MM.1S (cell line): ENCODE measurements at places on chromosomes 2 and 18.

DNA sequence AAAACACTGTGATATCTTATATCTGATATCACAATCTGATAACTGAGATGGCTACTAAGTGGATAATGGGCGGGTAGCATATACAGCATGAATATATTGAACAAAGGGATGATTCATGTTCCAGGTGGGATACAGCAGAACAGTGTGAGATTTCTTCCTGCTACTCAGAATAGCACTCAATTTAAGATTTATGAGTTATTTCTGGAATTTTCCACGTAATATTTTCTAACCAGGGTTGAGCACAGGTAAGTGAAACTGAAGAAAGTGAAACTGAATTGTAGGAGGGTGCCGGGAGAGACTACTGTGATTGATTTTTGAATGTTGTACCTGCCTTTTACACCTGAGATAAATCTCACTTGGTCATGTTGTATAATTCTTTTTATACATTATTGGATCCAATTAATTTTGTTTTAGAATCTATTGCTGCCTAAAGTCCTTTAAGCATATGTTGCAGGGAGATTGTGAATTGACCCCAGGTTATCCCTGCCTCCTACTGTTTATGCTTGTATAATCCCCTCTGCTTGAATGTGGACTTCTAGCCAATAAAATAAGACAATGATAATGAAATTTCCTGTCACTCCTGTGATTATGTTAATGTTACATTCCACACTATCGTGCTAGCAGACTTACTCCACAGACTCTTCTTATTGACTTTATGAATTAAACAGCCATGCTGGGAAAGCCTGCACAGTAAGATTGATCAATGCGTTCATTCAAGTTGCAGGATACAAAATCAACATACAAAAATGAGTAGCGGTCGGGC lies 67.6 kb upstream of the RBBP8 start:
- no peaks in the 10 kb centered on the region for H3K4me1 ChIP-seq
- H3K36me3 ChIP-seq = no peaks in the 10 kb centered on the region
- no peak overlapping the region for H3K4me3 ChIP-seq

DNA sequence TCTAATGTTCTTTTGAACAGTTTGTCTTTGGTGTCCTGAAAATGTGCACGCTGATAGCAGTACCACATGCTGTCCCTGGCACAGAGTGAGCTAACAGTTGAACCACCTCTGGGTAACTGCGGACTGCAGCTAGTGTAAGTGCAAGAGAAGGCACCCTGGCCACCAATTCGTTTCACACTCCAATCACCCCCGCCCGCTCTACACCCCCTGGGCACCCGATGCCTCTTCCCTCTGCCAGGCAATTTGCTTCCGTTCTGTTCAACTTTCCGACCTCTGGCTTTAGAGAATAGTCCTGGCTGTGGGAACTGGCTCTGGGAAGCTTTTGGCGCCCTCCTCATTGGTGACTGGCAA lies 1.4 kb downstream of the DOCK10 start:
- H3K27ac ChIP-seq = peak overlapping the region; percentile 87
- H3K4me3 ChIP-seq = peak overlapping the region; percentile 89
- no peaks in the 10 kb centered on the region; the same call in 1 of the 2 replicates for H3K36me3 ChIP-seq
- peak; percentile 58 for DNase-seq

GRCh38 chr2:42757981-42758740 lies 5.8 kb downstream of the OXER1 start:
- no peak overlapping the region for H3K27ac ChIP-seq
- H3K36me3 ChIP-seq = no peaks in the 10 kb centered on the region
- H3K27me3 ChIP-seq = no peaks in the 10 kb centered on the region

- no peak overlapping the region for H3K27ac ChIP-seq
- 0 out of 2 replicates have a peak overlapping the region, but pooled peaks have one; percentile 84 for H3K4me3 ChIP-seq
- no peaks in the 10 kb centered on the region for H3K36me3 ChIP-seq
- no peaks in the 10 kb centered on the region; the same call in 1 of the 2 replicates for H3K27me3 ChIP-seq
- H3K4me1 ChIP-seq = 0 out of 2 replicates have a peak, but pooled peaks cover 4% of the 10 kb centered on the region
- DNase-seq = no peak
These were observed 2.7 kb downstream of the CHPF start for GRCh38 chr2:219540784-219541504.

DNA sequence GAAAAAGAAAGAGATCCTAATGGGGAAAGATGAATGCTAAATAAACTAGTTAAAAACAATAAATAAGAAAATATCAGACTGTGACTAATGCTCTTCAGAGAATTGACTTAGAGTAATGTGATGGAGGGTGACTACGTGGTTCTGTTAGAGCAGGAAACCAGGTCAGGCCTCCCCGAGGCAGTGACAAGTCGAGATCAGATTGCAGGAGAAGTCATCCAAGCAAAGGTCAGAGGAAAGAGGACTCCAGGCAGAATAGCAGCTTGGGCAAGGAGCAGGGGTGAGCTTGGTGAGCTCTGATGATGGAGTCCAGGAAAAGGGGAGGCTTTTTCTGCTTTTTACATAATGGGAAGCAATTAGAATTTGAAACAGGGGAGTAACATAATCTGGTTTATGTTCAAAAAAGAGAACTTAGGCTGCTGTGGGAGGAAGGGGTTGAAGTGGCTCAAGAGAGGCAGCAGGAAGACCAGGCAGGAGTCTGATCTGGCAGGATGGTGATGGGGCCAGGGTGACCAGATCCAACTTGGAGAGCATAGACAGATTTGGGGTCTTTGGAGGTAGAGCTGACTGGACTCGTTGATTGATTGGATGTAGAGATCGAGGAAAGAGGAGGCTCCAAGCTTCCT lies 27.3 kb upstream of the ITGB6 start:
- H3K4me1 ChIP-seq = peaks cover 12% of the 10 kb centered on the region
- H3K4me3 ChIP-seq = no peak overlapping the region
- no peaks in the 10 kb centered on the region for H3K36me3 ChIP-seq
- H3K27ac ChIP-seq = no peak overlapping the region

- no peaks in the 10 kb centered on the region for H3K27me3 ChIP-seq
- H3K27ac ChIP-seq = peak overlapping the region; percentile 74
- peak; percentile 41 for DNase-seq
- H3K36me3 ChIP-seq = no peaks in the 10 kb centered on the region
- H3K4me1 ChIP-seq = peaks cover 22% of the 10 kb centered on the region
- peak overlapping the region; percentile 39 for H3K4me3 ChIP-seq
These were observed 48.0 kb downstream of the EFEMP1 start for GRCh38 chr2:55875434-55876135.

- no peaks in the 10 kb centered on the region for H3K27me3 ChIP-seq
- no peak overlapping the region for H3K4me3 ChIP-seq
- no peak for DNase-seq
- H3K4me1 ChIP-seq = peaks cover 14% of the 10 kb centered on the region
- no peak overlapping the region for H3K27ac ChIP-seq
These were observed 287.7 kb downstream of the FBXO15 start for GRCh38 chr18:73859837-73860397.

DNA sequence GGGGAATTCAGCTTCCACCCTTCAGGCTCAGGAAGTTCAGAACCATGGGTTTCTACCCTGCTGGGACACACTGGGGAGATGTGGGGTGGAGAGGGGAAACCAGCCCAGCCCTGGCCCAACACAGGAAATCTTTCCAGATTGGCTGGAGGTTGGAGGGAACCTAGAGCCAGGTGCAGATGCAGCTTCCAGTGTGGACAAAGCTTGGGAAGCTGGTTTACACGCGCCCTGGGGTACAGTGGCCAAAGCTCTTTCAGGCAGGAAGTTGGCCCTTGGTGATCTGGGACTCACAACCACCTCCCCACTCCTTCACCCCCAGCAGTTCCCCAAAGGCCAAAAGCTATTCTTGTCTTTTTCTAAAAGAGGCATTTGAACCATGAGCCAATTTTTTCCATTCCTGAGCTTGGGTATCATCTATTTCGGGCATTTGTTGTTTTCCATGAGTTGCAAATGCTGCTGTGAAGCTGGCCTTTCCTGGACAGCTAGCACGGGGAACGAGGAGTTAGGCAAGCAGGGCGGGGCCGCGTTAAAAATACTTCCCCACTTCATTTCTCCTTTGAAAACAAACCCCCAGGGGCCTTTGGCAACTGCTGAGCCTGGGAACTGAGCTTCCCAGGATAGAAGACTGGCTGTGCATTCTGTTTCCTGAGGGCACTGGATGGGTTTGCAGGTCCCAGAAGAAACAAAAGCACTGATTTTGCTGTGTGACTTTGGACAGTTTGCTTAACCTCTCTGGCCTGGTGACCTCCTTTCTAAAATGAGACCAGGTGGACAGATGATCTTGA lies 3.1 kb upstream of the ARID5A start:
- no peaks in the 10 kb centered on the region for H3K27me3 ChIP-seq
- peaks cover 64% of the 10 kb centered on the region for H3K4me1 ChIP-seq
- H3K36me3 ChIP-seq = 0 out of 2 replicates have a peak, but pooled peaks cover 4% of the 10 kb centered on the region
- no peak overlapping the region for H3K27ac ChIP-seq
- no peak for DNase-seq

DNA sequence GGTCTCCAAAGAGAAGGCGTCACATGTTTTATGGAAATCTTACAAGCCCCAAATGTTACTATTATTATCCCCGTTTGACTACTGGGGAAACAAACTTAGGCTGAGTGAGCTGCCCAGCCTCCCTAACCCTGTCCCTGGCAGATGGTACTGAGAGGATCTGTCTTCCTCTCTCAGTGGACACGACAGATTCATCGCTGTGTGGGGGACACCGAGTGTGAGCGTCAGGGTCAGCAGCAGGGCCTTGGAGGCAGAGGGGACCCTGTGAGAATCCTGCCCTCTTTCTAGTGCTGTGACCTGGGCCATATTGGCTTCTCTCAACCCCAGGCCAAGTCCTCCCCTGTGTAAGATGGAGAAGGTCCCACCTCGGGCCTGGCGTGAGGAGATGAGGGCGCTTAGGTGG lies 27.1 kb upstream of the SMAD7 start:
- no peak overlapping the region for H3K27ac ChIP-seq
- no peak for DNase-seq
- H3K36me3 ChIP-seq = no peaks in the 10 kb centered on the region
- H3K4me1 ChIP-seq = no peaks in the 10 kb centered on the region

- peaks cover 7% of the 10 kb centered on the region for H3K4me1 ChIP-seq
- H3K27ac ChIP-seq = no peak overlapping the region
- no peak overlapping the region for H3K4me3 ChIP-seq
- H3K27me3 ChIP-seq = no peaks in the 10 kb centered on the region
- no peaks in the 10 kb centered on the region for H3K36me3 ChIP-seq
These were observed 65.1 kb downstream of the MAP4K4 start for GRCh38 chr2:101762451-101763171.

- H3K4me1 ChIP-seq = no peaks in the 10 kb centered on the region
- H3K4me3 ChIP-seq = no peak overlapping the region
- no peak for DNase-seq
- H3K27ac ChIP-seq = no peak overlapping the region
These were observed 33.1 kb downstream of the BCL11A start for GRCh38 chr2:60520151-60520876.

- no peak overlapping the region for H3K4me3 ChIP-seq
These were observed 115.8 kb downstream of the SS18 start for GRCh38 chr18:25974630-25975077.

GRCh38 chr2:15714609-15715008 lies 122.9 kb downstream of the DDX1 start:
- no peak for DNase-seq
- H3K4me1 ChIP-seq = no peaks in the 10 kb centered on the region
- H3K27ac ChIP-seq = no peak overlapping the region
- no peak overlapping the region for H3K4me3 ChIP-seq

DNA sequence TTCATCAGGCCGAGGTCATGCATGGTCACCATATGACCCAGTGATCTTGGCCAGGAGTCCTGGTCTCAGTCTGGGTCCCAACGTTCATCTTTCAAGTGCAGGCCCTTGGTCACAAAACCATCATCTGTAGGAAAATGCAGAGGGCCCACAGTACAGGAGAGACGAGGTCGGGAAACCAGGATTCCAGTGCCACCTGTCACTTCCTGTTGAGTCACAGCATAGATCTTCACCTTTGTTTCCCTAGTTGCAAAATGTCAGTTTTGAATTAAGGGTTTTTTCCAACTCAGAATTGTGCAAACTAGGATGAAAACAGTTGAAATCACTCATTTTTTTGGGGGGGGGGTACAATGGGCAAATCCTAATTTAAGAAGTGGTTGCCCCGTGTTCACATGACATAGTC lies 162.2 kb downstream of the INSIG2 start:
- DNase-seq = no peak
- no peak overlapping the region for H3K27ac ChIP-seq
- no peaks in the 10 kb centered on the region for H3K36me3 ChIP-seq
- no peaks in the 10 kb centered on the region for H3K27me3 ChIP-seq

DNA sequence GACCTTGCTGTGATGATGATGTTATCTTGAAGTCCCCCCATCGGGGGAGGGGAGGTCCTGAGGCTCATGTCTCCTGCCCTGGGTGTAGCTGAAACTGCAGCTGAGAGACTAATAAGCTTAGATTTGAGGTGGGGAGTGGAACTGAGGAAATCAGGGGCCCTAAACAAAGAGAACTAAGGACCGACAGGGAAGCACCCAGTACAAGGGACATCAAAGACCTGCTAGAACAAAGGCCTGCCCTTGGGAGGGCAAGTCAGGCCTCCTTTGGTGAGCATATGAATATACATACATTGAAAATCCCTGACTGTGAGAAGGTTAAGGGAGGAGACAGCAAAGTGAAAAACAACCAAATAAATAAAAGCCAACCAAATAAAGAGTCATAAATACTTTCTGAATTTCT lies 1132.5 kb upstream of the CELF4 start:
- H3K4me1 ChIP-seq = no peaks in the 10 kb centered on the region
- H3K27me3 ChIP-seq = no peaks in the 10 kb centered on the region
- DNase-seq = no peak
- H3K27ac ChIP-seq = no peak overlapping the region
- H3K4me3 ChIP-seq = no peak overlapping the region

GRCh38 chr2:175030380-175031271 lies 25.4 kb upstream of the CHN1 start:
- peaks cover 34% of the 10 kb centered on the region for H3K4me1 ChIP-seq
- H3K27ac ChIP-seq = peak overlapping the region; percentile 17; the same call in 1 of the 2 replicates
- peak; percentile 79 for DNase-seq
- no peak overlapping the region for H3K4me3 ChIP-seq
- no peaks in the 10 kb centered on the region for H3K27me3 ChIP-seq

DNA sequence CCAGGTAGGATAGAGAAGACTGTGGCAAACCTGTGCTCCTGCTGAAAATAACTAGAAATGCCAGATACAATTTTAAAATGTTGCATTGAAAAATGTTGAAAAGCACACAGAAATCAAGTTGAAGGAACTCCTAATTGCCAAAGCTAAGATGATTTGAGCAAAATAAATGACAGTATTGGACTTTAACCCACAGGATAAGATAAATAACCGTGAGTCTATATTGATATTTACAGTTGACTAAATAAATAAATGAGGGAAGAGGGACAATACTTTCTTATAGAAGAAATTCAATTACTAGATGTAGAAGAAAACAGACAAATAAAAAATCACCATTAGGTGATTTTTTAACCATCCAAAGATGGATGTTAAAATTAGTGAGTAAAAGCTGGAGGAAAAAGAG lies 59.0 kb downstream of the CWC22 start:
- H3K4me1 ChIP-seq = peaks cover 41% of the 10 kb centered on the region
- DNase-seq = no peak
- H3K27me3 ChIP-seq = no peaks in the 10 kb centered on the region
- H3K4me3 ChIP-seq = no peak overlapping the region

- no peak for DNase-seq
- H3K4me1 ChIP-seq = peaks cover 33% of the 10 kb centered on the region
- no peaks in the 10 kb centered on the region for H3K36me3 ChIP-seq
- H3K4me3 ChIP-seq = no peak overlapping the region
These were observed 132.7 kb downstream of the HDAC4 start for GRCh38 chr2:239268082-239268481.

- H3K27ac ChIP-seq = no peak overlapping the region
- H3K36me3 ChIP-seq = no peaks in the 10 kb centered on the region
- H3K4me1 ChIP-seq = no peaks in the 10 kb centered on the region
These were observed 16.9 kb downstream of the PRKAG3 start for GRCh38 chr2:218814540-218815243.

GRCh38 chr18:5728531-5728930 lies 166.8 kb downstream of the TMEM200C start:
- H3K27ac ChIP-seq = no peak overlapping the region
- no peaks in the 10 kb centered on the region for H3K4me1 ChIP-seq
- DNase-seq = no peak
- no peak overlapping the region for H3K4me3 ChIP-seq

GRCh38 chr2:236977063-236977851 lies 108.4 kb upstream of the COPS8 start:
- no peaks in the 10 kb centered on the region for H3K36me3 ChIP-seq
- no peak for DNase-seq
- no peak overlapping the region for H3K4me3 ChIP-seq
- H3K27ac ChIP-seq = no peak overlapping the region
